ENCODE measurements at places on chromosomes 5 and 9.

DNA sequence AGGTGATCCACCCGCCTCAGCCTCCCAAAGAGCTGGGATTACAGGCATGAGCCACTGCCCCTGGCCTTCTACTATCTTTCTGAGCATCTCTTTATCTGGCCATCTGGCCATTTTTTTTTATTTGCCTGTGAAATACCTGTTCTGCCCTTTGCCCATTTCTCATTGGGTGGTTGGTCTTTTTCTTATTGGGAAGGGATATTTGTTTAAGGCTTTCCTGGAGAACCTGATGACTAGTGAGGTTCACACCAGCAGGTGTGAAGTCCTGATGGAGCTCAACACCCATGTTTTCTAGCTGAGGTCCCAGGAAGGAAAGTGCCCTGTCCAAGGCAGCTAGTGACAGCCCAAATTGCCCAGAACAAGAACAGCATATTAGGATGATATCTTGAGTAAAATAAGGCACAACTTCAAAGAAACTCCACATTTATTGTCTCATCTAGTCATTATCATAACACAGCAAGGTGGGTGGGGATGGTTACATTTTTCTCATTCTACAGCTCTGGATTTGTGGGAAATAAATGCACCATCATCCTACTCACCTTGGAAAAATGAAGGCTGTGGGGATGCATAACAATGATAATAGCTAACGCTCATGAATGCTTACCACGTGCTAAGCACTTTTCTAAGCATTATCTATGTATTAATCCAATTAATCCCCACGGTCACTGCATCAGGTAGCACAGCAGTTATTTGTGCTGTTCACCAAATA is 20.3 kb downstream of the SLC36A3 start:
- no peak for DNase-seq

DNA sequence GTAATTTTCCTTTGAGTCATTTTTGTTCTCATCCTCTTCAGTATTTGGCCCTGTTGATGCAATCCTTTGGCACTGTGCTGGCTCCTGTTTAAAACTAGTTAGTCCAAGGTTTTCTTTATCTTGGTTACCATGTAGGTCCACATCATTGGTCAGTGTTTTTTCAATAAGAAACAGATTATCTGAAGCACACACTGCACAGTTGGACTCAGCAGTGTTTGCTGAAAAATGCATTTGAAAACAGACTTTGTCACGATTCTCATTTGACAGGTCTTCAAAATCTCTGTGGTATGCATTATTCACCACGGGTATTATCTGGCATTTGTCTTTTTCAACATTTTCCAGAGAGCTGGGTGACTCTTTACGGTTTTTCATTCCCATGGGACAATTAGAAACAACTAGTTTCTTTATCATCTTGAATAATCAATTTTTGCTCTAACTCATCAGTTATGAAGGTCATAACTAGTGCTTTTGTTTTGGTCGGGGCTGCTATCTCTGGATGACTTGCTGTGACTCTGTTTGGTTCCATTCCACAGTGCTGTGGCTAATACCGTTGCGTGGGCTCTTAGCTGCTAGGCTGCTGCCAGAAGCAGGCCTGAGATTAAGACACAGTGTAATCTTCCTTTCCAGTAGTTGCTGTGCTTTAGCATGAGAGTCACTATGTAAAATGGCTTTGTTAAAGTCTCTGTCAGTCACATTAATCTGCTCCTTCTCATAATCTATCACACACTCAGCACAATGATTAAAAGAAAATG is 36.2 kb downstream of the NUDT12 start:
- no peak for DNase-seq

- no peak for DNase-seq
Measured at GRCh38 chr9:6944896-6945295, 187.1 kb downstream of the KDM4C start.

DNA sequence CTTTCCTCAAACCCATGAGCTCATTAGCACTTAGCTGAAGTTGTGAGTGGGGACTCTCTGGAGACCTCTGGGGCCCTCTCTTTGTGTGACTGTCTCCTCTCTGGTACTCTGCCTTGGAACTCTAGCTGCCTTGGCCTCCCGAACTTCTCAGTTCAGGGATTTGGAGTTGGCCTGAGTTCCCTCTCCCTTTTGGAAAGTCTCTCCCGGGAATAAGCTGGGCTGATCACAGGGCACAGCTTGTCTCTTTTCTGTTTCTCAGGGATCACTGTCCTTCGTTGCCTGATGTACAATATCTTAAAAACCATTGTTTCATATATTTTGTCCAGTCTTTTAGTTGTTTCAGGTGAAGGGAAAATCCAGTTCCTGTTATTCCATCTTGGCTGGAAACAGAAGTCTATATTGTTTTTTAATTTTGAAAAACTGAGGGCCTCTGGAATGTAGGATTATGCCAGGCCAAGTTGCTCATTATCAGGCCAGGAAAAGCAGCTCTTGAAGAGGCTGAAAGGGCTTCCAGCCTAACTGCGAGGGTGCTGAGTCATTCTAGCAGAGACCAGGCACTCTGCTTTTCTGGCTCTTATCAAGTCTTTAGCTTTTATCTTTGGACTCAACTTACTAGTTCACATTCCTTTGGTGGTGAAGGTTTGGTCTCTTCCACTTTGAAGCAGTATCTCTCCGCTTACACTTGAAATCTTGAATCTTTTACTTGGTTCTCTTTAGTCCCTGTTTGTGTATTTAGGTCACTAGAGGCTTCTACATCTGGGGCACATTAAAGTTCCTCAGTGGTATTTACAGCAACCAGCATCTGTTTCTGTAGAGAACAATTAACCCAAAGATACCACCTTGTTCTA is 8.4 kb upstream of the RGS3 start:
- DNase-seq = no peak

DNA sequence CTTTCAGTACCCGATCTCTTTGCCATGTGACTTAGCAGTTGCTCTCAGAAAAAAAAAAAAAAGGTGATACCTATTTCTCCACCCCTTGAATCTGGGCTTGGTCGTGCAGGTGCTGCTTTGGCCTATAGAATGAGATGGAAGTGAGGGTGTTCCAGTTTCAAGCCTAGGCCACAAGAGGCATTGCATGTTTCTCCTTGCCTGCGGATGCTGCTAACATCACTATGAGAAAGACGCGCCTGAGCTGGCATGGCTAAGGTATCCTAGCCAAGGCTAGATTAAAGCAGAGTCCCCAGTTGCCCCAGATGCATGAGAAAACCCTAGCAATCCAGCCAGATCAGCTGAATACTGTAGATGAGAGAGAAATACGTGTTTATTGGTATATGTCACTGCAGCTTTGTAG is 14.7 kb upstream of the CSF1R start:
- no peak for DNase-seq

GRCh38 chr5:88930335-88930734 is 47.4 kb upstream of the MEF2C start:
- DNase-seq = no peak

- DNase-seq = no peak
Measured at GRCh38 chr9:80085668-80086067, 513.9 kb downstream of the TLE4 start.

All from stimulated activated CD8-positive, alpha-beta memory T cell treated with anti-CD3 and anti-CD28 coated beads, Interleukin-7, amount 100 ng/mL, for 4 hours (primary cell).